ENCODE measurements at places on chromosomes 1 and 21.

- peak; percentile 60 for DNase-seq
Measured at GRCh38 chr1:203673550-203674411, 47.1 kb downstream of the ATP2B4 start.

DNA sequence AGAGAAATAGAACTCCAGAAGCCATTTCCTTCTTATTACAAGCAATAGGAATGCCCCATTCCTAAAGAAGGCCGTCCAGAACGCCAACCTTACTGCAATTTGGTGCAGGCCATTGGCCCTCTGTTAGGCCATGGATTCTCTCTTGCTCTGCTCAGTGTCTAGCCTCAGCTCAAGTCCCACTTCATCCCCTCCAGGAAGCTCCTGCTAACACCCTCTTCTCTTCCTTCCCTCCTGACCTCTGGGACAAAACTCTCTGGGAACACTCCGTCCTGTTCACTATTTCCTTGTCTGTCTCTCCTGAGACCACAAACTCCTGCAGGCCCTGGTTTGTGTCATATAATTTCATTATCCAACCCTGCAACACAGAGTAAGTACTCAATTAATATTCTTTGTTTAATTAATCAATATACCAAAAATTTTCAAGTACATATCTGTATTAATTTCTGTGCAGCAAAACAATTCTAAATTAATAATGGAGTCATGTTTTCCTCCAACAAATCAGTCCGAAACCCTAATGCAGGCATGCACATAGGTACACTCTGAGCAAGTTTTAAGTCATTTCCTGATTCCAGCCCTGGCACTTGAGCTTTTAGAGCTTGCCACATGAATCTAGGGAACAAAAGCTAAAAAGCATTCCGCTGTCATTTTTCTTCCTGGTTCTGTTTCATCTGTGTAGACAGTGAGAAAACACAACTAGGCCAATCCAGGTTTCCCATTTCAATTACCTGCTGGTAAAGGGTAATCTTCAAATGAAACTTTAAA, 245.3 kb downstream of the SETD4 start:
- DNase-seq: no peak

GRCh38 chr21:27040738-27041469, 74.0 kb upstream of the ADAMTS5 start:
- no peak for DNase-seq

GRCh38 chr1:209956116-209956515, 18.1 kb downstream of the SYT14 start:
- DNase-seq: no peak

GRCh38 chr1:44949286-44949685, 37.1 kb downstream of the EIF2B3 start:
- DNase-seq: no peak

- no peak for DNase-seq
Measured at GRCh38 chr1:15272009-15272781, 25.2 kb downstream of the FHAD1 start.

- DNase-seq: no peak
Measured at GRCh38 chr1:196608390-196609369, at the start of gene KCNT2. Gene KCNT2, minus strand, starts transcription at chr1:196608440. Its CDS starts 131 bp downstream, at chr1:196608309.

- DNase-seq: no peak
Measured at GRCh38 chr1:167463080-167463479, 55.2 kb downstream of the CD247 start.

GRCh38 chr1:245169376-245169775, 14.6 kb downstream of the KIF26B start:
- DNase-seq: no peak

DNA sequence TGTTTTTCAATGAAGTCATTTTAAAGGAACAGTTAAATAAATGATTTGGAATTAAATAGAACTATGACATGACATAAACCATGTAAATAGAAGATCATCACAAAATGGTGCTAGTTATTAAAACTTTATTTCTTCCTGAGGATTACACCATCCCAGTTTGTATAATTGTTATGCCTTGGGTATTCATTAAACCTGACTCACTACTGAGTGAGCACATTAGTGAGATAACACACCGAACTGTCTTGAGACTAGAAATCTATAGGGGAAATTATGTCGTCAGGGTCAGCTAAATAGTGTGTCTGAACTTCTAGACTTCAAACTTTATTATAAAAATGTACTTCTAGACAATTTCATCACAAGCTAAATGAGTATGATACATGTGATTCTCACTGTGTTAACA, 189.4 kb downstream of the NCAM2 start:
- DNase-seq: no peak

GRCh38 chr1:68293122-68293521, 60.8 kb upstream of the WLS start:
- DNase-seq: no peak

DNA sequence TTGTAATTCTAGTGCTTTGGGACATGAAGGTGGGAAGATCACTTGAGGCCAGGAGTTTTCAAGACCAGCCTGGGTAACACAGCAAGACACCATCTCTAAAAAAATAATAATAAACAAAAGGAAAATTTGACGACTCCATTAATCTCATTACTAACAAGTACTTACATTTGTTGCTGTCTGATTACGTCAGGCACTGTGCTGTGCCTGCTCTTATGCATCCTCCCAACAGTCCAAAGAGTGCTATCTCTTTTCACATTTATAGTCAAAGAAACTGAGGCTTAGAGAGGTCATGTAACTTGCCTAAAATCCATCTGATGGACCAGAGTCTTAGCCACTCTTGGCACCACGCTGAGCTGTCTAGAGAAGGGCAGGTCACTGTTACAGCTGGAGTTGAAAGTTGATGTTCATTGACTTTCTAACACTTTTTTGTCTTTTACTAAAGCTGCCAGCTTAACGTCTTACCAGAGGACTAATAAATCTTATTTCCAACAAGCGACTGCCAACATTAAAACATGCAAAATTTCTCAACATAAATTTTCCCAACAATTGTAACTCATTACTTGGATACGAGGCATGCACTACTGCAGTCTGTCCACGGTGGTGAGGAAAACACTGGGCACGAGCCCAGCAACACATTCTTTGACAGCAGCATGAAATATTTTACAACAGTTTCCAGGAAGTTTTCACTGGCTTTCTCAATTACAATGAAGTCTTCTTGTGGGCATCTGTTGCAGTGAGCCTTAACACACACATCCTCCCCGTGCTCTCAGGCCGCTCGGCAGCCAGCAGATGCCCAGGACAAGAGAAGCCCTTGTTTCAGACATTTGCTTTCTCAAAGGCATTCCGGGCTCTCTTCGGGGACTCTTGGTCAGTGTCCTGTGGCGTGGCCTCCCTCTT, 262.9 kb upstream of the PROX1 start:
- no peak for DNase-seq

- DNase-seq: no peak
Measured at GRCh38 chr1:214106375-214106774, 118.6 kb downstream of the PROX1 start.

- DNase-seq: no peak
Measured at GRCh38 chr1:8204826-8205225, 113.1 kb upstream of the SLC45A1 start.

GRCh38 chr1:85672031-85672660, 36.1 kb downstream of the ZNHIT6 start:
- no peak for DNase-seq

DNA sequence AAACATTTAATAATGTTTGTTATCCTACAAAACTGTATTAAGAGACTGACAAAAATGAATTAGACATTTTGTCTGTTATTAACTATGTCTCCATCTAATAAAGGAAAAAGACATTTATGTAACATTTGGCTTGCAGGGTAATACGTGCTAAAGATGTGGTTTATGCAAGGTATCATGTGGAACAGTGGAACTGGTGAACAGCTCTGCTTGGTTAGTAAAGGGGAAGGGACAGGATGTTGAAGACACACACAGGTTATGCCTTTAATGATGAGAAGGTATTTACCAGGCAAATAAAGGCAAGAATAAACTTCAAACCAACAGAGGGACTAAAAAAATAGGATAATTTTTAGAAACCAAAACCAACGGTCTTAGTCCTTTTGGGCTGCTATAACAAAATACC, 93.1 kb downstream of the UCHL5 start:
- DNase-seq: no peak

DNA sequence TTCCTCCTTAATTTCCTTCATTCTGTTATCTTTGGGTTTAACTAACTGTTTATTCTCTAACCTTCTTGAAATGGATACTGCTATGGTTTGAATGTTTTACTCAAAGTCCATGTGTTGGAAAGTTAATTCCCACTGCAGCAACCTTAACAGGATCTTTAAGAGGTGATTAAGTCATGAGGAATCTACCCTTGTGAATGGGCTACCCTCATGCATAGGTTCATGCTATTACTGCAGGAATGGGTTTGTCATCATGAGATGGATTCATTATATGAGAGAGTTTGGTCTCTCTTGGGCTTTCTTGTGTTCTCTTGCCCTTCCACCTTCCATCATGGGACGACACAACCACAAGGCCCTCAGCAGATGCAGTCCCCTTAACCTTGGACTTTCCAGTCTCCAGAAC, 516.9 kb downstream of the ADGRL2 start:
- DNase-seq: no peak

DNA sequence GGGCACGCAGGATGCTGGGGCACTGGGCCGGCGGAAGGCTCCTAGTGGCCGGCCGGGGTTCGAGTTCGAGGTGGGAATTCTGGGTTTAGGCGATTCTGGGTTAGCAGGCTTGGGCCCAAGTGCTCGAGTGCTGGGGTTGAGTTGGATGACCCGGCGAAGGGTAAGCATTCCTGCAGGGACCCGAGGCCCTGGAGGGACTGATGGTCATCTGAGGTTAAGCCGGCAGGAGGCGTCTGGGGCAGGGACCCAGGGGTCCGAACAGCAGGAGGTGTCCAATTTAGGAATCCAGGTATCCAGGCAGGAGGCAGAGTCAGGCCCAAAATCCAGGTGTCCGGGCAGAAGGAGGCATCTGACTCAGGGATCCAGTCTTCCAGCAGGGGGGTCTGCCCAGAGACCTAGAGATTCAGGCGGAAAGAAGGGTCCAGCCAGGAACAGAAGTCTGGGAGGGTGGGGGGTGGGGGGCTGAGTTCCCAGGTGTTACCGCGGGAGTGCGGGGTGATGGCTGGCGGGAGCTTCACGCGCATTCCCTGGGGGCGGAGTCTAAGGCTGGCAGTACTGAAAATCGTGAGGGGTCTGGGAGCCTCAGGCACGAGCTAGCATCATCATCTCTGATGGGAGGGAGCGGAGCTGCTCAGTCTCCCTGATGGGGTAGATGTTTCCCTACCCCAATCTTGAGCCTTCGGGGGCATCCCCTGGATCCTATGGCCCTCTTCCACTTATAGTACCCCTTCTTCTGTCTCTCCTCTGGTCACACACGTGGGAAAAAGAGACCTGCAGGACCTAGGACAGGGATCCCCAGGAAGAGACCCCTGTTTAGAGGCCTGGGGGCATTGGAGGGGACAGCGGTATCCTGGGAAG, 585 bp downstream of the GPR3 start:
- DNase-seq: no peak

GRCh38 chr1:85148524-85149250, 52.1 kb downstream of the SYDE2 start:
- DNase-seq: peak; percentile 19

DNA sequence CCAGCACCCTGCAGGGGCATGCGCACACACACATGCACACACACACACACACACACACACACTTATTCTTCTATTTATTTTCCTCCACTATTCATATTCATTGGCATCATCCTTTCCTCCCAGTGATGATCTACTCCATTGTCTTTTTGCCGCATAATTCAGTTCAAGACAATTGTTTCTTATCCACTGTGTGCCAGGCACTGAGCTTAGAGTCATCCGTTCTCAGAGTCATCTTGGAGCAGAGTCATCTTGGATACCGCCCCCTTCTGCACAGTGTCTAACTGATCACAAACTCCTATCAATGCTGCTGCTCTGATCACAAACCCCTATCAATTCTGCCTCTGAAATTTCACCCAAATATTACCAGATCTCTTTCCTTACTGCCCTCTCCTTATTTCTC, 102.8 kb upstream of the PROX1 start:
- no peak for DNase-seq

- DNase-seq: no peak
Measured at GRCh38 chr1:209457401-209458125, 126.0 kb upstream of the CAMK1G start.

- no peak for DNase-seq
Measured at GRCh38 chr1:6580119-6580592, 362 bp downstream of the ZBTB48 start.

DNA sequence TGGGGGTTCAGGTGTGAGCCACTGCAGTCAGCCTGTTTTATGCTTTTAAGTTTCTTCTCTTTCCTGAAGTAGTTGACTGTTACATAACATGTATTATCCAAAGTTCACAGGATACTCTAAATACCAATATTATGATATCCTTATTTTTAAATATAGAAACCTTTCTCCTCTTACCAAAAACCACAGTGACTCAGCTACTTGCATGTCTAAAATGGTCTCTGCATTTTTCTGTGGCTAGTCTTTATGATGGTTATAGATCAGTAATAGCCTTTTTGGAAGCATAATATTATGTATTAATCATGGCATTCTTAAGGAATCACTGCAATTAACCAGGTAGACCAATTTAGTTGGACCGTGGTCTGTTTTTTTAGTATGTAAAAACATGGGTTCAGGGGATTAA, 210.8 kb upstream of the CACYBP start:
- DNase-seq: no peak

GRCh38 chr1:88877382-88877825, 14.0 kb downstream of the GTF2B start:
- no peak for DNase-seq

DNA sequence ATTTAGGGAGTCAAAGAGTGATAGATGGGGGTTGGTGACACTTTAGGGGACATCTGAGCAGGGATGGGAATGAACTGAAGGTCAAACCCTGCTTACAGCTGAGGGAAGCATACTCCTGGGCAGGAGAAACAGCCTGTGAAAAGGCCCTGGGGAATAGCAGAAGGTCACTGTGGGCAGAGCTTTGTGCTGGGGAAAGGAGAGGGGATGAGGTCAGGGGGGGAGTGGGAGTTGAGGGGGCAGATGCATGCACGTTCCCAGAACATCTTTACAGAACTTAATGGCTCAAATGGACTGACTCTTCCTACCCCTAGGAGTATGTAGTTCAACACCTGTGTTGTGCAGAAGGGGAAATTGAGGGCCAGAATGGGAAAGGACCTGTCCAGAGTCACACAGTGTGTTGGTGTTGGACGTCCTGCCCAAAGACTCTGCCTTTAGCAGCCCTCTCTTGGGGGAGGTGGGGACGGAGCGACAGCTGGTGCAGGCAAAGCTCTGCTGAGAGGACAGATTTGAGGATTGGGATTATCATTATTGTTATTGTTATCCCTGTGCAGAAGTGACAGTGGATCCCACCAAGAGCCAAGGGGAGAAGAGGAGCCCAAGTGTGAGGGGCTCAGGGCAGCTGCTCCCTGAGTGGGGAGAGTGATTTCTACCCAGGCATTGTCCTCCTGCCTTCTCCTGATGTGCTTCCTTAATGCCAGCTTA, 116.5 kb downstream of the PTPRU start:
- no peak for DNase-seq

GRCh38 chr1:164569241-164569640, 10.3 kb downstream of the PBX1 start:
- DNase-seq: no peak

Data from stimulated activated naive CD8-positive, alpha-beta T cell treated with anti-CD3 and anti-CD28 coated beads, Interleukin-15, amount 100 ng/mL, for 72 hours (primary cell).